ENCODE measurements at places on chromosomes 11 and 22.
A peak's percentile ranks its signal among the peaks of the same experiment; 100 is the strongest.

DNA sequence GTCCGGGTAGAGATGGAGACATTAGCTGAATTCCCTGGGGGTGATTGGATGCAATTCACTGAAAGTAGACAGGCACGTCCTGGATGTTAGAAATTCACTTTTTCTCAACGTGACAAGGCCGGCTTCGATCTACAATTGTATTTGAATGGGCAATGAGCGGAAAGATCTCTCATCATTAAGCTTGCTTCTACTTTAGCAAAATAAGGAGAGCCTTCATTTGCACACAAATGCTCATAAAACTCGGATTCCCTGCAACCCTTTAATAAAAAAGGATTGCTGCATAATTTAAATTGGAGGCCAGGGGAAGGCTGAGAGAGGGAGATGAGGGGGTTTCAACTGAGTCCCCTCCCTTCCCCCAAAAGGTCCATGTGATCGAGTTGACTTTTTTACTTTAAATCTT lies 10.6 kb upstream of the PAX6 start:
- DNase-seq: no peak

DNA sequence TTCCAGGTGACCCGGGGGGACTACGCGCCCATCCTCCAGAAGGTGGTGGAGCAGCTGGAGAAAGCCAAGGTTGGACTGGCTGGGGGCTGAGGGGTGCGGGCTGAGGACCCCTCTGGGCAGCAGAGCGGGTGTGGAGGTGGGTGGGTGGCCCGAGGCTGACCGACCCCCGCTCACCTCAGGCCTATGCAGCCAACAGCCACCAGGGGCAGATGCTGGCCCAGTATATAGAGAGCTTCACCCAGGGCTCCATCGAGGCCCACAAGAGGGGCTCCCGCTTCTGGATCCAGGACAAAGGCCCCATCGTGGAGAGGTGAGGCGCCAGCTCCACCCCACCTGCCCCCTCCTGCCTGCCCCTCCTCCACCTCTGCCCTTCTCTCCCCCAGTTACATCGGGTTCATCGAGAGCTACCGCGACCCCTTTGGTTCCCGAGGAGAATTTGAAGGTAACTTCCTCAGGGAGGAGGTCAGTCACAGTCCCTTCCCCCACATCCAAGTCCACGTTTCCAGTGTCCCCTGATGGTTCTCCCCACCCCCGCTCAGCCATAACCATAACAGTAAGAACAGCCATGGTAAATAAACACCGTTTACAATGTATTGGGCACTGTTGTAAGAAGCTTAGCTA lies 11.2 kb downstream of the DPP3 start:
- DNase-seq: peak; percentile 40

GRCh38 chr11:19345848-19346681 lies 105.3 kb upstream of the E2F8 start:
- DNase-seq: peak; percentile 71

- no peak for DNase-seq
Measured at GRCh38 chr11:24356501-24356900, 140.4 kb upstream of the LUZP2 start.

DNA sequence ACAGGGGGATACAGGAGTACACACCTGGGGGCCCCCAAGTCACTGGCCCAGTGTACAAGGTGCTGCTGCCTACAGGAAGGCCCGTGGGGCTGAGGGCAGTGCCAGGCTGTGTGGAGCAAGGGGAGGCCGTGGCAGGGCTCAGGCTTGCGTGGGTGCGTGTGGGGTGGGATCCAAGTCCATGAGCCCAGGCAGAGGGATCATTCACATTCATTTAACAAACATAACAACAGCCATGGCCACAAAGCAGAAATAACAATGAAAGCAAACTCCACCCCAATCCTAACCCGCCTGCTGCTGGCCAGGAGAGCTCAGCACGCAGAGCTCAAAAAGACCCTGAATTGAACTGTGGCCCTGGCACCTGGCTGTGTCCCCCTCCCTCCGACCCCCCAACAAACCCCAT lies 17.0 kb upstream of the SCGB1A1 start:
- no peak for DNase-seq

- DNase-seq: peak; percentile 96
Measured at GRCh38 chr22:38017272-38017920, 33.0 kb upstream of the SOX10 start.

- peak; percentile 93 for DNase-seq
Measured at GRCh38 chr11:61917334-61918109, at the start of gene RAB3IL1. Gene RAB3IL1 (minus strand): TSS chr11:61917566. CDS start chr11:61917367, 199 bp downstream.

GRCh38 chr11:304915-305843 lies 2.4 kb upstream of the IFITM2 start:
- DNase-seq: peak; percentile 83

DNA sequence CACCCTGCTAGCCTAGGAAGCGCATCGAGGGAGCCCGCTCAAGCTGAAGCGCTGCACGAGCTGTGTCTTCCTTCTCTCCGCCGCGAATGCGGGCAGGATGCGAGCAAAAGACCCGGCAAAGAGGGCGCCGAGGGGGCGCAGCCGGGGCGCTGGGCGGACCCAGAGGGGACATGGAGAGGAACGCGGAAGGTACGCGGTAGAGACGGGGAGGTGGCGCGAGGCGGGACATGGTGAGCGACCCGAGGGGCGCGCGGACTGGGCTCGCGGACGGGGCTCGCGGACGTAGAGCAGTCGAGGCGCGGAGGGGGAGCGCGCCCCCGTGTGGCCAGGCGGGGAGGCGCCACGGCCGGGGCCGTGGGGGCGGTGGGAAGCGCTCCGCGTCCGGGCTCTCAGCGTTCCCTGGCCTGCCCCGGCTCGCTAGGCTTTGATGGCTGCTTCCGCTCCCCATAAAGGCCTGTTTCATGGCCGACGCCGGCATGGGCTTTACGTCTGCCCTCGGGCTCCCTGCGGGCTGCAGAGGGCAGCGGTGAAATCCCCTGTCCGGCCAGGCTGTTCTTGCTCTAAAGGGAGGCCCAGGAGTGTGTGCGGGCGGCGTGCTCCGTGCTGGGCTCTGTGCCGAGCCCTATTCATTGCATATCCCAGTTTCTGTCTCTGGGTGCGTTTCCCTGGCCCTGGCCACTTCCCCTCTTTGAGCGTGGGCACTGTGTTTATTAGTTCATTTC lies 31.2 kb upstream of the TRIM29 start:
- DNase-seq: peak; percentile 83

DNA sequence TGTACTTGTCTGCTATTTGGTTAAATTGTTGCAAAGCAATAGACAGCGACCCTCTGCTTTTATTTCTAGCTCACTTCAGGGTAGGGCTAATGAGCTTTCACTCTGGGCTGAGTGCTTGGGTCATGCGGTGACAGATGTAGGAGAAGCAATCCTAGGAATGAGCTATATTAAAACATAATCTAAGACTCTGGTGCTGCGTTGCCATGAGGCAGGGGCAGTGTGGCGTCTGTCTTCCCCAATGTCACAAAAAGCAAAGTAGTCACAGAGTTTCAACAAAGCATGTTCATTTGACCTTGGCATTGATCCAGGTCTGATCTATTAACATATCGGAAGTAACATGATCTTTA lies 55.5 kb upstream of the GRAMD1B start:
- DNase-seq: no peak

GRCh38 chr22:37561212-37562048 lies 1.1 kb downstream of the CDC42EP1 start:
- DNase-seq: peak; percentile 98

- no peak for DNase-seq
Measured at GRCh38 chr22:25929321-25929878, 187.4 kb downstream of the MYO18B start.

- no peak for DNase-seq
Measured at GRCh38 chr22:17379944-17380343, 10.7 kb downstream of the CECR2 start.

DNA sequence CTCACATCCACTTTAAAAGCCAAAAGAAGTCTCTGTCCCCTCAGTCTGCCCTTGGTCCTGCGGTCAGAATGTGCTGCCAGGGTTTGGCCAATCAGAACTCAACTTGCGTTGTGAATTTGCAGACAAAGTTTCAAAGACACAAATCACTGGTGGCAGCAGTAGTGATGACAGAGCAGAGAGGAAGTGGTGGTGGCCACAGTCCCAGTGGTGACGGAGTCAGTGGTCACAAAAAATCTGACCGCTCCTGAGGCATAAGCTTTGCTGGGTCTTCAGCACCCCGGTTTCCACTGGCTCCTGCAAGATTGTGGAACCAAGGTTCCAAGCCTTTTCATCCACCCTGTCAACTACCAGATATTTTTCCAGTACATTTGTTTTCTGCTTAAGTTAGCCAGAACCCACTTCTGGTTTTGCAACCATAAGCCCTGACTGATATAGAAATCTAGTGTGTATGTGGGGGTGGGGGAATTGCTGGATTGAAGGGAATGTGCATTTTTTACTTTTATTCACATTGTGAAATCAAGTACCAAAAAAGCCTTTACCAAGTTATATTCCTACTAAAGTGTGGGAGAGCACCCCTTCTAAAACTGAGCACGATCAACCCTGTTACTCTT lies 112.3 kb downstream of the TMPRSS5 start:
- no peak for DNase-seq

GRCh38 chr11:10633261-10633660 lies 60.3 kb downstream of the IRAG1 start:
- no peak for DNase-seq

DNA sequence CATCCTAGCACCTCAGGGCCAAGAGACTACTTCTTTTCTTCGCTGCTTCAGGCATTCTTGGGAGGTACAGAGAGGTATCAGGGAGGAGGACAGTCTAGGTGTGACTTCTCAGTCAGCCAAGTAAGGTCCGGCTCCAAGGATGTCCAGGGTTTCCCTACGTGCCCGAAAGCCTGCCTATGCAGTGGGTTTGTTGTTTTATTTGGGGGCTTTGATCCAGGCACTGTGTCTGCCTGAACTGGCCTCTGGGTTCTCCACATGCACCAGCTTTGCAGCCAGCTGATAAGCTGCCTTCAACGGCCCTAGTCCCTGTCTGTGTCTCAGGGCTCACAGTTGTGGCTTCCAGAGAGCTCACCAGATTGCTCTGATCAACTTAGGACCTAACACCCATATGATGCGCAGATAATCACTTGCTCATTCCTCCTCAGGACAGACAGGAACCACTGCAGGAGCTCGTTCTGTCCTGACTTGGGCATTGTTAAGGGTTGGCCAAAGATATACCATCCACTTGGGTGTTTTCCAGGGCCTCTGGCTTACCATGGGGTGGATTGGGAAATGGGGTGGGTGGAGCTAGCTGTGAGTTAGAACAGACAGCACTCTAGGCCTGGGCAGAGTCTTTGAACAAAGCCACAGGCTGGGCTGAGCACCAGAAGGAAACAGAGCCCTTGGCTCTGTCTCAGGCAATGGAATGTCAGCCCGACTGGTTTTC lies 45.5 kb upstream of the CRYBB3 start:
- DNase-seq: peak; percentile 78

GRCh38 chr22:26461188-26461810 lies 22.3 kb downstream of the HPS4 start:
- peak; percentile 70 for DNase-seq

DNA sequence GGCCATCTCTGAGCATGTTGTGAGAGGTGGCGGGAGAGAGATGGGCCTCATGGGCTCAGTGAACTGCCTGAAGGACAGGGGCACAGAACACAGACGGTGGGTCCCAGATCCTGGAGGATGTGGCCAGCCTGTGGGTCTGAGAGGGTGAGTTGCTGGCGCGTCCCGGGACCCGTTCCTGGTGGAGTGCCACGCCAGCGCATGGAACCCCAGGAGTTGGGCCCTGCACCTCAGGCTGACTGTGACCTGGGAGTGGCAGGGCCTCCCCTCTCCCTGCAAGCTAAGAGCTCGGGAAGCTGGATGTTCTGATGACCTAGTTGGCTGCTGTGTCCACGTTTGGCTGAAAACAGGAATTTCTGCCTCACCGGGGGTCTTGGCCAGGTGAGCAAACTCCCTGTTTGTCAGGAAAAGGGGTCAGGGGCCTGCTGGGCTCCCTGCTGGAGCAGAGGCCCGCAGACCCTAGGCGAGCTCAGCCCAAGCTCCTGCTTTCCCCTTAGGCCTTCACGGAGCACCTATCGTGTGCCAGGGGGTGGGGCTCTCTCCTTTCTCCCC lies 15.0 kb downstream of the LRRC32 start:
- peak; percentile 59 for DNase-seq

DNA sequence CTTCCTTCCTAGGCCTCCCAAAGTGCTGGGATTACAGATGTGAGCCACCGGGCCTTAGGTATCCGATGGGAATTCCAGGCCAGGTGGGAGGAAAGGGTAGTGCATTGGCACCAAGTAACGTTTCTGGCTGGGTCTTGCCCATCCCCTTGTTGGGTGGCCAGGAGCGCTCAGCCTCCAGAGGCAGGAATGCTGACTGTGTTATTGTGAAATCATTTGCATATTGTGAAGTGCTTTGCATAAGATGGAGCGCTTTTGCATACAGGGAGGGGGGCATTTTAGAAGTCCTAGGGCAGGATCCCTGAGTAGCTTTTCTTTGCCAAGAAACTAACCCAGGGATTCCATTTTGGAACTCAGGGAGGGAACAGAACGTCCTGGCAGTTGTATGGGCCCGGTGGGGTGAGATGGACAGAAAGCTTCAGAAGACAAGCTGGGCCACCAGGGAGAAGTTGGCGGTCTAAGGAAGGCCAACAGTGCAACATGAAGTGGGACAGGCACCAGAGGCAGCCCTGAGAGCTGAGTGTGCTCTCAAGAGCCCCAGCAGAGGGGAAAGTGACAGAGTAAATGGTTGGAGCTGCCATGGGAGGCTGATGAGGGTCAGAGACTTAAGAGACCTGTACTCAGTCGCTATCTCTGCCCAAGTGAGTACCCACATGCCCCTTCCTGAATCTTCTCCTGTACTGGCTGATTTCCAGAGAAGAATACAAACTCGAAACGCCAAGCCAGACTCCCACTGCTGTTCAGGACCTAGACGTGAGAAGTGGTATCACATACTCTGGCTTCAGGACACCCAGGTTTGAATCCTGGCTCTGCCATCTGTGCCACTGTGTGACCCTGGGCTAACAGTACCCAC lies 1.3 kb upstream of the SLC39A13 start:
- DNase-seq: no peak

- DNase-seq: no peak
Measured at GRCh38 chr11:33669598-33670249, 30.9 kb downstream of the C11orf91 start.

- no peak for DNase-seq
Measured at GRCh38 chr11:66150725-66151124, 80.7 kb downstream of the PACS1 start.

GRCh38 chr11:122897606-122898210 lies 15.1 kb downstream of the JHY start:
- DNase-seq: no peak

- DNase-seq: no peak
Measured at GRCh38 chr11:80448709-80449108, 1007.9 kb upstream of the TENM4 start.

DNA sequence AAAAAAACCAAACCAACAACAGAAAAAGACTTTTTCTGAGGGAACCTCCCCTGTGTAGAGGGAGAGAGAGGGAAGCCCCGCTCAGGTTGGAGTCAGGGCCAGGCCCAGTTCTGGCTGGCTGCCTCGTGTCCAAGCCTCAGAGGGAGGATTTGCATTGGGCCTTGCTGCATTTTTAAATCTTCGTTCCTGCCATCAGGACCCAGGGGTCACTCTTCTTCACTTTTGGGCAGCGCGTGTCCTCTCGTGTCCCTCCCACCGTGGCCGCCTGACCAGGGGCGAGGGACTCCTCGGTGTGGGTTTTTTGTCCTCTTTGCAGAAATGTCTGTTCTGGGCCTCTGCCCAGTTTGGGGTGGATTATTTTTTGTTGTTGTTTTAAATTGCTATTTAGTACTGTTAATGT lies 57.9 kb downstream of the LRRC74B start:
- DNase-seq: no peak

- peak; percentile 37 for DNase-seq
Measured at GRCh38 chr11:35427071-35427470, 7.7 kb upstream of the SLC1A2 start.

GRCh38 chr11:68546555-68546954 lies 86.0 kb downstream of the PPP6R3 start:
- no peak for DNase-seq

Measured in right cardiac atrium (tissue), 5 donors.